ENCODE measurements at places on chromosomes 4 and X.

DNA sequence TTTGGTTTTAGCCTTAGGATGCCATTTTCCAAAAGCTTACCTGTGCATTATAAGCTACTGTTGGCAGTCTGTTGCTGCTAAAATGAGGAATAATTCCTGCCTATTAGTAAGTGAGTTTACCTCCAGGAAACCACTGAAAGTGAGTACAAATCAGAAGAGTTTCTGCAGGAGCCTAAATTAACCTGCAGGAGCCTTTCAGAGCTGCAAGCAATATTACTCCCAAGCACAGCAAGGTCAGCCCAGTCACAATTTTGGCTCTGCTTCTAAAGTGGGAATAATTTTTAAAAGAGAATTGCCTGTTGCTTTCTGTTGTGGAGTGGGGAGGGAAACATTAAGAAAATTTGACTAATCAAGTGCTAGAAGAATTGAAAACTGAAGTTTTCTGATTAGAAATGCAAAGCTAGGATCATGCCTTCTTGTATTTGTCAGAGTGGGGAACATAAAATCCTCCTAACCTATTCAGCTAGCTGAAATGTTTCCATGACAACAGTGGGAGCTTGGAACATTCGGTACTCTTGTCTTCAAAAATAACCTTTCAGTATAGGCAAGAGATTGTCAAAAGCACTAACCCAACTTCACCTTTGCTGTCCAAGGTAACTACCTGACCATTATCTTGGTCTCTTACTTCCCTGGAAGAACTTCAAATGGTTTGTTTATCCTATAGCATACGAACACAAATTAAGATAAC, 193.2 kb downstream of the COMMD8 start:
- no peak for DNase-seq

DNA sequence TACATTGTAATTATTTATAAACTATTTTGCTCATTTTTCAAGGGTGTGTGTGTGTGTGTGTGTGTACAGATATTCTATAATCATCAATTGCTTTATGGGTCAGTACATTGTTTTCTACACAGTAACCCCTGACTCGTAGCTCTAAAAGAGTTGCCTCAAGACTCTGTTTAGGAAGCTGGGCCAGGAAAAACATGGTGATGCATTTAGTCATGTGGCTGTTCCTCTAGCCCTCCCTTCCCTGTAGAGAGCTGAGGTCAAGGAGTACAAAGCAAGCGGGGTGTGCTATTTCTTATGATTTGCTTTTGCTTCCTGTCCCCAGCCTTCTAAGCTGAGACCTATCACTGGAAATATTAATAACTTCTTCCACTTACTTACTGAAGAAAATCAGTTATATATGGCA, 34.8 kb upstream of the SPANXD start:
- DNase-seq = no peak

DNA sequence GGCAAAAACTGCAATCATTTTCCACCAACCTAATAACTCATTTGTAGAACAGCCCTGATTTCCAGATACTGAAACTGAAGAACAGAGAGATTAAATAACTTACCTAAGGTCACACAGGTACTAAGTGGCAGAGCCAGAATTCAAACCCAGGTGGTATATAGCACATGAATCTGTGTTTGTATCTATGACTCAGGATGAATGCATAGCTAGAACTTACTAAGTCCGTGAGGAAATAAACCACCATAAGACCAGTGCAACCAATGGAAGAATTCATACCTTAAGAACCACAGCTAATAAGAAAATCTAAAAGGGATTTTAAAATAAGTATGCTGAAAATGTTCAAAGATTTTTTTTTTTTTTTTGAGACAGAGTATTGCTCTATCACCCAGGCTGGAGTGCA, 1.5 kb upstream of the PLAC1 start:
- no peak for DNase-seq

GRCh38 chr4:19987746-19988145, 264.0 kb upstream of the SLIT2 start:
- DNase-seq = no peak

GRCh38 chr4:16194214-16194613, 32.1 kb downstream of the TAPT1 start:
- DNase-seq = no peak

DNA sequence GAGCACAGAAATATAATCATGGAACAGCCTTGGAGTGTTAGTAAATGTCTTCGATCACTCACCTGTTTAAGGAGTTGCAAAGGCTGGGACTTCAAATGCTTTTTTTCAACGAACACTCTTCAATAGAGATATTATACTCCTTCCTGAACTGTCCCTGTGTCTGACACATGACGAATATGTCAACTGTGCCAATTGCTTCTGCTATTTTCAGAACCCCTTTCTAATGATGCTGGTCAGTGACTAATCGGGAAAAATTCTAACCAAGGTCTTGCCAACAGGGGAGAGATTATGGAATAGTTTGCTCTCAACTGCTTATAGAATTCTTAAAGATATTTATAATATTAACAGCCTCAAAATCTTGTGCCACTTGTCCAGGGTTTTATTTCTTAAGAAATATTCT, 8.5 kb upstream of the KLHL34 start:
- no peak for DNase-seq

- no peak for DNase-seq
Observed at GRCh38 chrX:129900054-129900453, 5.9 kb upstream of the UTP14A start.

DNA sequence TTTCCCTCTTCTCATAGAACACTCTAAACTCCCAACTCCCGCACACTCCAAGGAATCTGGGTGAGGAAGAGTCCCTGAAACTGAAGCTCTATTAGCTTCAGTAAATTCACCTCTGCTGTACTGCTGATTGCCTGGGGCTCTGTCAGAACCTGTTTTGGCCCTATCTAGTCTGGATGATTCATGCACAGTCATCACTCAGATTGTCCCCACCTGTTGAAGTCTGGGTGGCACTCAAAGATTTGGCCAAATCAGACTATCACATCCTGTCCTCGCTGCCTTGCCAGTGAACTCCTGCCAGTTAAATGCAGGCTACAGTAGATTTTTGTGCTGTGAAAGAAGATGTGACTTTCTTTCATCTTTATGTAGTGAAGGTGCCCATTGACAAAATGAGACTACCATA, 63.5 kb upstream of the EMCN start:
- no peak for DNase-seq

DNA sequence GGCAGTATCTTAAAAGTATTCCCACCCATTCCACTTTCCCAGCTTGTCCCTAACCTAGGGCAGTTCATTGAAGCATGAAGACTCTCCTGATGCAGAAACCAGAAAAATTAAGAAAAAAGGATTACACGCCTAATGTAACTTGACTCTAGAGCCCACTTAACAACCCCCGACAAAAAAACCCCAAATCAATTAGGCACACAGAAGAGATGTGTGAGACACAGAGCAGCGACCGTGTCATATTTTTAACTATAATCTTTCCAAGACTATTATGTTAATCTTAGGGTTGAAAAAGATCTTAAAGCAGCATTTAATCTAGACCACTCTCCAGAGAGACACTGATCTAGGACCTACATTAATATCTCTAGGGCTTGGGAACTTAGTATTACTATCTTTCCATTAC, 1.3 kb downstream of the YTHDC1 start:
- DNase-seq = no peak

- DNase-seq = no peak
Observed at GRCh38 chr4:25970226-25970675, 56.2 kb downstream of the SMIM20 start.

- DNase-seq = no peak
Observed at GRCh38 chr4:8457646-8458252, 17.2 kb downstream of the TRMT44 start.

DNA sequence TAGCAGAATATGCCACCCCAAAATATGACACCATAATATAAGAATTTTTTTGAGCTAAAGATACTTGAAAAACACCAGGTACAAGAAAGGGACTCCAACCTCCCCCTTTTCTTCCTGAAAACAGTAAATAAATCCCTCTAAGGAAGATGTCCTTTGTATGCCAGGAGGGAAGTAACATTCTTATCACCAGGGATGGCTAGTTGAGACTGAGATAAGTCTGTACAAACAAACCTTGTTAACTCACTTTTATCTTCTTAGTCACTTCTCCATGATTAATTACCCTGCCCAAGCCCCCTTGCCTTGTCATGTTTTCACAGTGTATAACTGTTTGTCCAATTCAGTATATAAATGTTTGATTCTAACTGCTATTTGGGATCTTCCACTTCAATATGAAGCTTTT, 888.0 kb downstream of the PCDH18 start:
- DNase-seq = no peak

- no peak for DNase-seq
Observed at GRCh38 chr4:140096483-140096861, 57.5 kb downstream of the MAML3 start.

DNA sequence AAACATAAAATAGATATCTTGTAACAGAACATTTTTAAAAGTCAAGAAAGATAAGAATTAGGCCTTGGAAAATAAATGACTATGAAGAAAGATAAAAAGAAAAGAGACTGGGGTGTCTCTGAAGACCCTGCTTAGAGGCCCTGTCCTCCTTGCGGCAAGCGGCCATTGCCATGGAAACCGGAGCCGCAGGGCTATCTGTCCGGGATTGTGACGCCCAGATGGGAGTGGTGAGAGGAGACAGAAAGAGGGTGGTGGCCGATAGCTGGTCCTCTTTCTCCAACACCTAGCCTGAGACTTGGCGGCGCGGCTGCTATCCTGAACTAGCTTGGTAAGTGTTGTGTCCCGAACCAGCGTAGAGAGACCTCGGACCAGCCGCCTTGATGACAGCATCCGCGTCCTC, at the start of gene DUSP21:
DUSP21 (plus strand) TSS at position 269 of the 400 bp plus-strand sequence; CDS start at position 381, 112 bp downstream.
- no peak for DNase-seq

- no peak for DNase-seq
Observed at GRCh38 chr4:85738721-85739120, 263.8 kb downstream of the ARHGAP24 start.

DNA sequence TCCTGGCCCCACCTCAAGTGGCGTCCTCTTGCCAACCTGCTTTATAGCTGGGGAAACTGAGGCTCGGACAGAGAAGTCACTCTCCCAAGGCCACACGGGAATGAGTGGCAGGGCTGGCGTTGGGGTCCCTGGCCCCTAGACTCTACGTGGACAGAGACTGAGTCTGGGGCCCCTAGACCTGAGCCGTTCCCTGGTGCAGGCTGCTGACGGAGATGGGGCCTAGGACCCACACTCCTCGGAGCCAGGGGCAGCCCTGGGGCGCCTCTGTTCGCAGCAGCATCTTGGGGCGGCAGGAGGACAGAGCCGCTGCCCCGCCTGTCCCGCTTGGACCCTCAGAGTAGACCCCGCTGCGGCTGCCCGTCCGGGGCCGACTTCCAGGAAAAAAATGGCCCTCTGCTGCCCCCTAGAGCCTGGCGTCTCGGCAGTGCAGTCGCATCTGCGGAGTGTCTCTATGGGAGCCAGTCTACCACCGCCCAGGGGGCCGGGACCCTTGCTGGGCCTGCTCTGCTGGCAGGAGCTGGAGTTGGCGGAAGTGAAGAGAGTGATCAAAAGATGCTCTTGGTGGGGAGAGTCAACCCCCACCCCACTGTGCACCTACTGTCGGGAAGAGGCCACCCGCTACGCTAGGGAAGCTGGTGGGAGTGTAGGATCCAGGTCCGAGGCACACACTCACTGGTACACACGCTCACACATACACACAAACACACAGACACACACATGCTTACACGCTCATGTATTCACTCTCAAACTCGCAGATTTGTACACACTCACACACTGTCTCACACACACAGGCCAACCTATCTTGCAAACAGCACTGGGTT, 220.1 kb downstream of the AFAP1 start:
- DNase-seq = peak; percentile 45

- no peak for DNase-seq
Observed at GRCh38 chr4:77001907-77002306, 52.4 kb downstream of the SEPTIN11 start.

- no peak for DNase-seq
Observed at GRCh38 chrX:69262036-69262936, 97.0 kb upstream of the PJA1 start.

GRCh38 chr4:103673983-103674382, 45.8 kb downstream of the TACR3 start:
- DNase-seq = no peak

DNA sequence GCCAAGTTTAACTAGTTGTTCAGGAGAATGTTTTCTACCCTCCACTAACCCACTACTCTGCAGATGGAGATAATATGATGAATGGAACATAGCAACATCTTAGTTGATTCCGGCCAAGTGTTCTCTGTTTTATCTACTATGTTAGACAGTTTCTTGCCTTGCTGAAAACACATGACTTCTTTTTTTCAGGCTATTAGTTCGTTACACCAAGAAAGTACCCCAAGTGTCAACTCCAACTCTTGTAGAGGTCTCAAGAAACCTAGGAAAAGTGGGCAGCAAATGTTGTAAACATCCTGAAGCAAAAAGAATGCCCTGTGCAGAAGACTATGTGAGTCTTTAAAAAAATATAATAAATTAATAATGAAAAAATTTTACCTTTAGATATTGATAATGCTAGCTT, 13.3 kb downstream of the ALB start:
- no peak for DNase-seq

DNA sequence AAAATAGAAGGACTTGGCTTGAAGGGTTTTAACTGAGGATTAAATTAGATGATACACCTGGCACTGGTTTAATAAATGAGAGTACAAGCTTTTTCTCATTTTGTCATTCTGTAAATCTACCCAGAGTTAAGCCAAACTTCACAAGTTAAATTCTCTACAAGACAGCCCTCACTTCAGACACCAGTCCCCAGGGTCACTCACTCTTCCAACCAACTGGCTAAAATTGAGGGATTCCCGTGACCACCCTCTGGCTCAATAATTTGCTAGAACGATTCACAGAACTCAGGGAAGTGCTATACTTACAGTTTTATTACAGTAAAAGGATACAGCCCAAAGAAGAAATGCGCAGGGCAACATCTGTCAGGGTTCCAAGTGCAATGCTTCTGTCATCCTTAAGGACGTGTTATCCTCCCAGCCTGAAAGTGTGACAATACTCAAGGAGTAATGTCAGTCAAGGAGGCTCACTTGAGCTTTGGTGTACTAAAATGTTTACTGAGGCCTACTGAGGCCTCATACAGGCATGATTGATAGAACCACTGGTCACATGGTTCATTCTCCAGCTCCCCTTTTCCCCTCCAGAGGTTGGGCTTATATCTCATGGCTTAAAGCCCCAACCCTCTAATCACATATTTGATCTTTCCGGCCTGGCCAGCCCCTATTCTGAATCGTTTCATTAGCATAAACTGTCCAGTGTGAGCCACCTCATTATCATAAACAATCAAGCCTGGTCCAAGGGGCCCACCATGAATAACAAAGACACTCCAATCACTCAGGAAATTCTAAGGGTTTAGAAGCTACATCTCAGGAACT, 9.6 kb upstream of the TMSB4X start:
- DNase-seq = no peak

- no peak for DNase-seq
Observed at GRCh38 chr4:174859904-174860303, 30.9 kb upstream of the GLRA3 start.

GRCh38 chr4:162700815-162701361, 465.8 kb downstream of the NAF1 start:
- no peak for DNase-seq

GRCh38 chrX:116667346-116668134, 204.8 kb upstream of the CT83 start:
- DNase-seq = no peak

DNA sequence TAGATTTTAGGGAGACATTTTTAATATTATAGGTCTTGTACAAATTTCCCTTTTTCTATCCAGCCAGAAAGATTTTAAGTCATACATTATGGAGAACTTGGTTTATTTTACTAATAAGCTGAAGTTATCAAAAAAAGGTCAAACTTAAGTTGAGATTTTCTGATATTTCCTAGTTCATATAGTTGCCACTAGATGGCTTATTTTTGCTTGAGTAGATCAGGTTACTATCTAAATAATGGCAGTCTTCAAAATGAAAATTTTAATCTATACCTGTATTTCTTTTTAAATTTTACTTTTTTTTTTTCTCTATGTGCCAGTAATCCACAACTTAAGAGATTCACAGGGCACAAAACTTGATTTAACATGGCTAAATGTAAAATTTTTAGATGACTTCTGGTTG, 52.3 kb downstream of the USP9X start:
- no peak for DNase-seq
